Osteocyte (in vitro differentiated cells): ENCODE measurements at places on chromosomes 1 and 21. TPM values are rescaled to one million over a fixed set of nuclear protein-coding genes. Genes with fewer than 3 reads are reported as not detected.
A peak's percentile ranks its signal among the peaks of the same experiment; 100 is the strongest.

Gene EFNA1
- total RNA-seq = 29.3 and 31.3 TPM in 2 replicates

DNA sequence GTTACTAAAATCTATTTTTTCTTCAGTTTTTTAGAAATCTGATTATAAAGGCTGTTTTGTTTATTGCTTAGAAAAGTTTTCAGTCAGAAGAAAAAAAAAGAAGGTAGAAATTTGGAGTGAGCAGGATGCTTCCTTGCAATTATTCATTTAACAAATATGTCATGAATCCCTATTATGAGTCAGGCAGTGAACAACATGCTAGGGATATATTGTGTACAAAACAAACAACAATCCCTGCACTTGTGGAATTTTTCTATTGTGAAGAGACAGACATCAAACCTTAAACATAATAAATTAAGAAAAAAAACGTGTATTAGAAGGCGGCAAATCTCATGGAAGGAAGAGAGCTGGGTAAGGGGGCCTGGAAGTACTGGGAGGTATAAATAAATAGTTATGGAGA lies 664.1 kb upstream of the CAMK1G start:
- no peak for DNase-seq

DNA sequence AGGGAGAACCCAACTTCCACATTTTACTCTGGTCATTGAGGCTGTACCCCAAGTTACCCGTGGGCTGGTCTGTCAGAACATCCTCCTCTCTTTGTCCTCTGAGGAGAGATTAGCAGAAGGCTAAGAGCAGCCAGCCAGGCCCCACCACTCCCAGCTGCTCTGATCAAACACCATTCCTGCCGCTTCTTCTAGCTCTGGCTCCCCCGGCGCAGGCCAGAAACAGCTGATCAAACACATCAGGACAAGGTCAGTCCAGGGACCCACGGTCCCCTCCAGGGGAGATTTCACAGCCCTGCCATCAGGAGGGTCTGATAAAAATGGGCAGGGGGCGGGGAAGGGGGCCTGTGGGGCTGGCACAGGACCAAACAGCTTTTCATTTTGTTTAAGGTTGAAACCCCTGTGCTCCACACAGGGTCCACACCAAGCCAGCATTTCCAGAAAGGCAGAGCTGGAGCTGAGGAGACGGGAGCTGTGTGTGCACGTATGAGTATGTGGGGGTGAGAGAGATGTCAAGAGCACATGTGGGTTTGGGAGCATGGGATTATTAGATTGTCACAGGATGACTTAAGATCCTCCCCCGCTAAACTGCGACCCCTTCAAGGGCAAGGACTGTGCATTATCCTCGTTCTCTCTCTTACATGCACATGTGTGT lies 29.9 kb upstream of the EPHA8 start:
- DNase-seq = no peak

Gene LYPD8
- not detected in 2 replicates for total RNA-seq

Gene RAB7B
- 0.78 TPM in 2 replicates for total RNA-seq

DNA sequence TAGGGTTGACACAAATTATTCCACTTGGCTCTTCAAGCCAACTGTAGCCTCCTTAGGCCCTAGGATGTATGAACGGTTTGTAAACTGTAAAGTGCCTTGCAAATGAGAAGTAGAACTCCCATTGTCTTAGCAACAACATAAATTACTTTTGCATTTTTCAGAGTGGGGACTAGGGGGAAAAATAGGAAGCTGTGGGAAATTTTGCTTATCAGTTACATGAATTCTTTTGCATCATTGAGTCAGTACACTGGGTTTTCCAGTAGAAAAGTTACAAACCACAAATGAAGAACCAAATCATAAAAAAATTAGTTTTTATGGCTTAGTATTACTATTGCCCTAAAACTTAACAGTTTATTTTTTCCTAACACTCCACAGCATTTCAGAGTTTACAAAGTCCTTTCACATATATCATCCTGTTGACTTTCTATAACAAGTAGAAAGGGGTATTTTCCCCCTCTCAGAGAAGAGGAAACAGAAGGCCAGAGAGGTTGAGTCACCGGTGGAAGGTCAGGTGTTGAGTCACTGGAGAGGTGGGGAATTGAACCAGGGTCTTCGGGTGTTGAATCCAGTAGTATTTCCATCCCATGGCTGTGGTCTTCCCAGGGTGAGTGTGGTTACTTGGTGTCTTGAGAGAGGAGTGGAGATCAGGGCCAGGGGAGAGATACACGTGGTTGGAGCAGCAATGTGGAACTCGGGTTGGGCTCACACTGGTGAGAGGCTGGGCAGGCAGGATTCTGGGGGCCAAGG lies 71.9 kb upstream of the USP24 start:
- no peak for DNase-seq

- no peak for DNase-seq
Measured at GRCh38 chr21:31041295-31042079, 3.2 kb upstream of the KRTAP19-8 start.

DNA sequence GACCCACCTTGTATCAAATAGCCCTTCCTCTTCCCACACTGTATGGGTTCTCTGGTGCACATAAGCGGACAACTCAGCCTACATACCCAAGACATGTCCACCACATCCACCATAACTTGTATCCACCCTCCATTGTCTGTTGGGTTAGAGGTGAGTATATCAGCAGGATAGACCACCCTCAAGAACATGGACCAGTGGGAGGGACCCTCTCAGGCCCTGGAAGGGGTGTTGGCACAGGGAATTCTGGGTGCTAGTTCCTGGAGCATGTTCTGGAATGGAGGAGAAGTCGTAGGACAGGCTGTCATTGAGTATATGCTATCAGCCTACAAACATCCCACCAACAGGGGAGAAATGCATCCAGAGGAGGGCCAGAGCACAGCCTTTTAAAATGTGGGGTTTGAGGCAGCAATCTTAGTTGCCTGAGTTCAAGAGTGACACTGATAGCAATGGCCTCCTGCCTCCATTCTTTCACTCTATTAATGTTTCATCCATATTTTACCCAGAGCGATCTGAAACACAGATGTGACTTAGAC lies 7.5 kb downstream of the CD55 start:
- no peak for DNase-seq

Gene SDC3
- total RNA-seq = 54.4 and 63.4 TPM in 2 replicates

Gene SWT1
- 7.6 and 8.3 TPM in 2 replicates for total RNA-seq

Gene GPX7
- 36.1 and 37.7 TPM in 2 replicates for total RNA-seq

Gene MIXL1
- 0.18 TPM in 1 of 2 replicates, not detected in the other for total RNA-seq

Gene RPF1
- total RNA-seq = 23.4 and 24.6 TPM in 2 replicates

Gene LCK
- total RNA-seq = not detected in 2 replicates

DNA sequence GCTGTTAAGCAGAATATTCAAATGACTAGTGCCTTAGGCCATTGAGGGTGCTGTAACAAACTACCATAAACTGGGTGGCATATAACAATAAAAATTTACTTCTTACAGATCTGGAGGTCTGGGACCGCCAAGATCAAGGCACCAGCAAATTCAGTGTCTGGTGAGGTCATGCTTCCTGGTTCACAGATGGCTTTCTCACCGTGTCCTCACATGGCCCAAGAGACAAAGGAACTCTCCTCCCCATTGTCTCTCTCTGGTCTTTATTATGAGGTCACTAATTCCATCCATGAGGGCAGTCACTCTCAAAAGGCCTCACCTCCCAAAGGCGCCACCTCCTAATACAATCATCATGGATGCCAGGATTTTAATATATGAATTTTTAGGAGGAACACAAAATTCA lies 127.3 kb downstream of the GABPA start:
- DNase-seq = no peak

GRCh38 chr1:56686169-56686568 lies 41.1 kb downstream of the PRKAA2 start:
- no peak for DNase-seq

Gene BSND
- total RNA-seq = not detected in 2 replicates

Gene ADGRB2
- 8.2 and 8.4 TPM in 2 replicates for total RNA-seq

Gene TRIM33
- total RNA-seq = 32.2 and 33.3 TPM in 2 replicates

GRCh38 chr1:32501865-32502264 lies 37.0 kb downstream of the ZBTB8B start:
- DNase-seq = no peak

GRCh38 chr1:27122652-27123051 lies 32.3 kb downstream of the SLC9A1 start:
- DNase-seq = no peak

Gene SPRR1A
- total RNA-seq = not detected in 2 replicates

Gene CLEC20A
- not detected in 2 replicates for total RNA-seq

GRCh38 chr1:153195216-153195615 lies 8.0 kb upstream of the LELP1 start:
- no peak for DNase-seq

- peak; percentile 88 for DNase-seq
Measured at GRCh38 chr1:161098210-161099068, at the start of gene KLHDC9. Gene KLHDC9 (plus strand): TSS chr1:161098361. CDS start chr1:161098536, 175 bp downstream.

- peak; percentile 92 for DNase-seq
Measured at GRCh38 chr1:173868266-173869020, at the start of gene ZBTB37. Gene ZBTB37 (plus strand): TSS chr1:173868380. CDS start chr1:173870226, 1,846 bp downstream.

Gene NUDT4B
- 0.68 TPM in 1 of 2 replicates, not detected in the other for total RNA-seq

- no peak for DNase-seq
Measured at GRCh38 chr1:14952626-14953314, 200.8 kb upstream of the TMEM51 start.

Gene CDK18
- total RNA-seq = 3.0 and 4.5 TPM in 2 replicates

DNA sequence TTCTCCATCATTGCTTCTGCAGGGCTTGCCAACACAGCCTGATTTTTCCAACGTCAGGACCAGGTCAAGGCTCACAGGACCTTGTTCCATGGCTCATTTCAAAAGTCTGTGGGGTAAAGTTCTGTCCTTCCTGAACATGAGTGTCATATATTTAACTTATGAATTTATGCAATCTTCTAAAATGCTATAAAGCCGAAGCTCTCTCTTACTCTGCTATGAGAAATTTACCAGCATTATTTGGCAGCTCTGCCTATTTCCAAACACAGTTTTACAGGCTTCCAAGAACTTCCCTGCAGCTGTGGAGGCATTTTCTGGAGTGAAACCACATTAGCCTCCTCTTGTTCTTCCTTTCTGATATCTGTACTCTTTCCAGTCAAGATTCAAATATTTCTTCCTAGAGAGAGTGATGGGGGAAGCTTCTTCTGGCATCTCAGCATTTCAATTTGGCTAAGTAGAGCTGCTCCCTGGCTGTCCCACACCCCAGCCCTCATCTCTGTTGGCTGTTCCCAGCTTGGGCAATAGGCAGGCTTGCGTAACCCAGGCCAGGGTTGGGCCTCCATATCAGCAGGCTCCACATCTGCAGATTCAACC lies 15.6 kb upstream of the HMGCS2 start:
- no peak for DNase-seq

- DNase-seq = no peak
Measured at GRCh38 chr1:94819238-94819944, 766 bp upstream of the SLC44A3 start.

Gene FCRLB
- total RNA-seq = 0.27 TPM in 1 of 2 replicates, not detected in the other

- peak; percentile 34 for DNase-seq
Measured at GRCh38 chr1:62424411-62424810, 12.4 kb upstream of the USP1 start.

GRCh38 chr1:210677533-210677932 lies 348.8 kb downstream of the HHAT start:
- DNase-seq = no peak

DNA sequence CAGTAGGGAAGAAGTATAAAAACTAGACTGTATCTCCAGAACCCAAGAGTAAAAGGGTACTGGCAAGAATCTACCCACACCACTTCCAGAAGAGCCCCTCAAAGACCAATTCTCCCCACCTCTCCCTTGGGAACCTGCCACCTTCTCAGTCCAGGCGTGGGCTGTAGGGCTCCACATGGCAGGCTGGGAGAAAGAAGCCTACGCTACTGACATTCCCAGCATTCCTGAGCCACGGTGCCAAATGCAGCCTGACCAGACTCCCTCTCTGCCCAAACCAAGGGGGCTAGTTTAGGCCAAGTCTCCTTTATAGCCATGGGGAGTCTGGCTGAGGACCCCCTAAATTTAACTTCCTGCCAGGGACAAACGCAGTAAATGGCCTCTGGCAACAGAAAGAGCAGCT lies 2.0 kb downstream of the UBE2Q1 start:
- no peak for DNase-seq

DNA sequence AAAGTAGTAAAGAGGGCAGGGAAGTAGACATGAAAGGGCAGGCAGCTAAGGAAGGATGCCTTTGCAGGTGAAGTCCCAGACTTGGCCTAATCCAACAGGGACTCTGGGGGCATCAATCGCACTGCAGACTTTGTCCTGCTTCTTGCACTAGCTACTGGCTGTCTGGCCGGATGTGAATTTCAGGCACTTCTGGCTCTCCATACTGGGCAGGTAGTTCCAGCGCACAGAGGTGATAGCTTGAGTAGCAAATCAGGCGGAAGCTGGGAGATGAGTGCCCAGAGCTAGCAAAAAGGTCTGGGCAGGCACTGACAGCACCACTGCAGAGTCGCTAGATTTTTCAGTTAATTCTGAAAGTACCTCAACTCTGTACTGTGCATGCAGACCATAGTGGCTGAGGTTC lies 997 bp downstream of the RSPH1 start:
- DNase-seq = peak; percentile 49

GRCh38 chr1:97013941-97014340 lies 292.4 kb downstream of the PTBP2 start:
- DNase-seq = no peak

Gene FMN2
- 8.6 and 9.3 TPM in 2 replicates for total RNA-seq

DNA sequence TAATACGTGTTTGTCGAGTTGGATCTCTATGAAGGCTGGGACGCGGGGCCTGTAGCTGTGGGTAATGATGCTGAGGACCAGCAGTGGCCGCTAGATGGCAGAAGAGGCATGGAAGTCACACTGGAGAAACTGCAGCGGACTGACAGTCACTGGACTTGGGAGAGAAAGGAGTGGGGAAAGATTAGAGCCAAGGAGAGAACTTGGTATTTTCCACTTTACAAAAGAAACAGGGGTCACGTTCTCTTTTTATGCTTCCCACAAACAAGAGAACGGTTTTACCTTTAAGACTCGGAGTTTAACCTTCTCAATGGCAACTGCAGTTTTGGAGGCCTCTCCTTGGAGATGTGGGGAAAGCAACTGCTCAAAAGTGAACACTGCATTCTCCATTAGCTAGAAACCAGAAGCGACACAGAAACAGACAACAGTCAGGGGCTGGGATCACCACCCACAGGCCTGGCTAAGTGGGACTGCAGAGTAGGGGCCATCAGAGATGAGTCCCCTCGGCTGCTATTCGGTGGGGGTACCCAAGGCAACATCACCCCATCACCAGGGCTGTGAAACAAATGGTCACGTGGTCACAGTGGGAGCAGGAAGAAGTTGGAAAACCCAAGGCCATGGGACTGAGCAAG lies 51.1 kb upstream of the EDEM3 start:
- peak; percentile 94 for DNase-seq

DNA sequence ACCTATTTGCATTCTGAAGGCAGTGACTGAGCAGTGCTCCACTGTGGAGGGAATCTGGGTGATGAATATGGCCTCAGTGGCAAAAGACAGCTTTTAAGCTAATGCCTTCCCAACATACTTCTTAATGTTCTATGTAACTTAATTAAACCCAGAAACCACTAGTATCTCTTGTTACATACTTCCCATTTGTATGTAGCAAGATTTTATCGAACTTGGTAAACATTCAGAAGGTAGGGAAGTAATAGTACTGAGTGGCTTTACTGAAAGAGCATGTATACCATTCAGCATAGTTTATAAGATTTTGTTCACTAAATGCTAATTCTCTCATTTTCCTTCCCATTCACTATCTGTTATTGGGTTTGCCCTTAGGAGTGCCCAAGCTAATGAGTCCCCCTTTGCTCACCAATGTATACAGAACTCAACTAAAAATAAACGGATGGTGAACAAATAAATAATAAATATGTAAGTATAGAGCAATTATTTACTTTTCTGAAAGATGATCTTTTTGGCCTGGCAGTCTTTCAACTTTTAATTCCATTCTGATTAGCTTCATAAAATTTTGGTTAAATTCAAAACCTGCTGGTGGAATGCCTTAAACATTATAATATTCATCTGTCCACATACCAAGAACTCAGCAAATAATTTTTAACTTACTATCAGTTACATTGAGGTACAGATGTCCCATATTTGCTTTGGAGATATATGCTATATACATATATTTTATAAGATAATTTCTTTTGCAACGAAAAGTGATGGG lies 204.4 kb downstream of the APP start:
- no peak for DNase-seq

Gene EPHA10
- not detected in 2 replicates for total RNA-seq

Gene DEPDC1
- total RNA-seq = 4.9 and 6.5 TPM in 2 replicates
